ENCODE measurements at places on chromosomes 7 and 10.

DNA sequence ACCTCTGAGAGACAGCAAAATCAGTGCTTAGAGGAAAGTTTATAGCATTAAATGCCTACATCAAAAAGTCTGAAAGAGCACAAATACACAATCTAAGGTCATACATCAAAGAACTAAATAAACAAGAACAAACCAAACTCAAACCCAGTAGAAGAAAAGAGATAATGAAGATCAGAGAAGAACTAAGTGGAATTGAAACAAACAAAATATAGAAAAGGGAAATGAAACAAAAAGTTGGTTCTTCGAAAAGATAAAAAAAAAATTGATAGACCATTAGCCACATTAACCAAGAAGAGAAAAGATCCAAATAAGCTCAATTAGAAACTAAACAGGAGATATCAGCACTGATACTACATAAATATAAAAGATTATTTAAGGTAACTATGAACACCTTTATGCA lies 280.0 kb upstream of the NRG3 start:
- no peak for DNase-seq

DNA sequence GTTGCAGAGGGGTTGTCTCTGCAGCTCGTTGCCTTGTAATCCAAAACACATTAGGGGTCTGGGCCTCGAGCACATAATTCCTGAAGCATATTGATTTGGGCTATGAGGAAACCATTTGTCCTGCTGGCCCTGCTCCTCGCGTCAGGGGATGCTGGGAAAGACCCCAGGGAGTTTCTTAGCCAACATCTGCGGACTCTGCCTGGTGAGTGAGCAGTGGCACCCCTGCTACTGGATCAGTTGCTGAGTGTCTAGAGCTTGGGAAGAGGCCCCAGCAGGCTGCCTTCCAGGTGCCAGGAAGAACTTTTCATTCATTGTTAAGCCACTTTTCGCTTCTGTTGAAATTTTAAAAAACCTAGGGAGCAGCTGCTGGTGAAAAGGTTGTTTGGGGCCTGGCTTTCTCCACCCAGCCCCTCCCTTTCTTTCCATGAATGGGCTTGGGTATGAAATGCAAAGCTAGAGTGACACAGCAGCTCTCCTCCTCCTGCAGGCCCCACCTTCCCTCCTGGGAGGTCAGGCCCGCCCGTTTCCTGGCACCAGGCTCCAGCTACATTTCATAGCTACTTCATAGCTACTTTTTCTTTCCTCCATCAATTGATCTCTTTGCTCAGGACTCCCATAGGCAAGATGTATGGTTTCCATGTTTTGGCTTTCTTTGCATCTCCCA lies 26.8 kb downstream of the TACR2 start:
- no peak for DNase-seq

- peak; percentile 58 for DNase-seq
Measured at GRCh38 chr7:157612664-157613561, 276.1 kb downstream of the DNAJB6 start.

DNA sequence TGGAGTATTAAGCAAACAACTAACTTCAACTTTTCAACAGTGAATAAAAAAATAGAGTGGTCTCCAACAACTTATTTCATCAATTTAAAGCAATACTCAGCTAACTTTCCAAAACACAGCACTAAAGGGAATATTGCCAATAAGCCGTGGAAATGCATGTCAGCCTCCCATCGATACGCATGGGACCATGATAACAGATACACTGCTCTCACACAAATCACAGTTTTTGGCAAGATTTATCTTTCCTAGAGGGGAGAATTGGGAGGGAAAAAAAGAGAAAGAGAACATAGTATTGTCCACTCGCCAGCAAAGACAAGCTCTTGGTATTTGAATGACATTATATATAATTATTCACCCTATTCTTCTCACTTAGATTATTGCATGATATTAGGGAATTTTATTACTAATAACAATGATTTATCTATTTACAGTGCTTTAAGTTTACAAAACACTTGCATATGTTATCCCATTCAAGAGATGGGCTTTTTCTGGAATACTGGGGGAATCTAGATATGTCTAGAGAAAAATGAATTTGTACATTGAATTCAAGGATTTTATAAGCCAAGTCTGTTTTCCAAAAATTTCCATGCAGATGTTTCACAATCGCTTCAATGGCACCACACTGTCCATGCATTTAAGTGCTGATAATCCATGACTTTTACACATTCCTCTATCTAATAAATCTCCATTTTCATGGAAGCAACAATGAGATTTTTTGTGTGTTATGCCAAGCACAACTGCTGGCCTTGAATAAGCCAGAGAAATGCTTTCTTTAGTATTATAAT lies 194.0 kb upstream of the MGMT start:
- DNase-seq = no peak

DNA sequence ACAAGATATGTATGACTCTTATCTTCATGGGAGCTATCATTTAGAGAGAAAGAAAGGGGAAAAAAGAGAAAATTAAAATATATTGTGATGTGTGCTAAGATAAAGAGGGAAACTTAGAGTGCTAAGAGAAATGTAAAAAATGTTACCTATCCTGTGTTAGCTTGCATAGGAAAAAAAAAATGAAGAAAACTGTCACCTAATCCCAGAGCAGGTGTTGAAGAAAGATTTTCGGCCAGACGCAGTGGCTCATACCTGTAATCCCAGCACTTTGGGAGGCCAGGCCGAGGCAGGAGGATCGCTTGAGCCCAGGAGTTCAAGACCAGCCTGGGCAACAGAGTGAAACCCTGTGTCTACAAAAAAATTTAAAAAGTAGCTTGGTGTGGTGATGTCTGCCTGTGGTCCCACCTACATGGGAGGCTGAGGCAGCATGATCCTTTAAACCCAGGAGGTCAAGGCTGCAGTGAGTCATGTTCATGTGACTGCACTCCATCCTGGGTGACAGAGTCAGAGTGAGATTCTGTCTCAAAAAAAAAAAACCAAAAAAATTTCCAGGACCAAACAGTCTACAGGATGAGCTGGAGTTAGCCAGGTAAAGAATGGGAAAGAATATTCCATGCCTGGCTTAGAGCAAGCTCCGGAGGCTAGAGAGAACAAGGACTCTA lies 2.4 kb upstream of the MKLN1 start:
- no peak for DNase-seq

Data from ecto neural progenitor cell (in vitro differentiated cells).